Activated CD8-positive, alpha-beta memory T cell treated with anti-CD3 and anti-CD28 coated beads for 1 hour (primary cell): ENCODE measurements at places on chromosomes 7 and 10.

GRCh38 chr10:21496343-21497176, 28.9 kb downstream of the SKIDA1 start:
- DNase-seq: peak; percentile 31

GRCh38 chr10:116126239-116126638, 146.8 kb downstream of the GFRA1 start:
- DNase-seq: no peak

GRCh38 chr7:128891110-128891941, 19.2 kb downstream of the KCP start:
- no peak for DNase-seq

DNA sequence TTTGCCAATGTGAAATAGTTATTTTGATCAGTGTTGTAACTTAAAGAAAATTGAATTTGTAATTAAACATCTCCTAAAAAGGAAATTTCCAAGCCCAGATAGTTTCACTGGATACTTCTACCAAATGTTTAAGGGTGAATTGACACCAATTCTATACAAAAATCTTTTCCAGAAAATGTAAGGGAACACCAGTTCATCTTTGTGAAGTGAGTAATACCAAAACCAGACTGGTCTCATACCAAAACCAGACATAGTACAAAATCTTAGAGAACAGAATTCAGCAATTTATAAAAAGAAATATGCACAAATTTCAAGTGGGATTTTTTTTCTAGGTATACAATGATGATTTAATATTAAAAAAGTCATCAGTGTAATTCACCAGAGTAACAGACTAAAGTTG, 86.0 kb upstream of the ZNF32 start:
- no peak for DNase-seq

- no peak for DNase-seq
Measured at GRCh38 chr10:46536171-46536570, 20.3 kb downstream of the GPRIN2 start.

DNA sequence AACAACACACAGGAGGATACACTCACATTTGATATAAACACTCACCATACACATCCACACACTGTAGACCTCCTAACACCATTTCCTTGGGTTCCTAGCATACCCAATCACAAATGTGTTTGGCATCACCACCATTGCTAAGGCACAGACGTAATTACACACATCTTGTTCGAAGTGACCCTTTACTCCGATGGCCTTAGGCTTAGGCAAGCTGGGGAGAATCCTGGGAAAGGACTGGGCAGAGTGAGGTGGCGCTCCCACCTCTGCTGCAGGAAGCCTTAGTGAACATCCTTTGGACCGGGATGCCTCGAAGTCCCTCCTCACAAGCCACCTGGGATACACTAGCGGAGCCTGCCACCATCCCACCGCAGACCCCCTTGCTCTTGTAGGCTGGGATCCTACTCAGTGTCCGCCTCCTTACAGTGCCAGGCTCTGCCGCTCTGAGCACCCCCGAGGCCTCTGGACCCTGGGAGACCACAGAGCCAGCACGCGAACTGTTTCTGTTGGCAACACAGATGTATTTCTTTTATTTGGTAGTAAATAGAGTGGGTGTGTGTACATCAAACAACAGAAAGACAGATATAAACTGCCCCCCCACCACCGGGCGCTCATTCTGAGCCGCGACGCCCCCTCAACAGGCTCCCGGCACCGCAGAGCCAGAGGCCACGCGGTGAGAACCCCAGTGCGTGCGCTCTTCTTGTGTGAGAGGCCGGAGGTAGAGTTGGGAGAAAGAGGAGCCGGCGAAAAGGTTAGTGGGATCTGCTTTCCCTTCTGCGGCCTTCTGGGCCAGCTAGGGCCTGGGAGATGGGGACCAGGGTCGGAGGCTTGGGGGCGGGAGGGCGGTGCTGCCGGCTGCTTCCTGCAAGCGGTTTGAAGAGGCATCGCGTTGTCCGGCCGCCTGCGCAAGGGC, 5.9 kb upstream of the HMX2 start:
- no peak for DNase-seq

DNA sequence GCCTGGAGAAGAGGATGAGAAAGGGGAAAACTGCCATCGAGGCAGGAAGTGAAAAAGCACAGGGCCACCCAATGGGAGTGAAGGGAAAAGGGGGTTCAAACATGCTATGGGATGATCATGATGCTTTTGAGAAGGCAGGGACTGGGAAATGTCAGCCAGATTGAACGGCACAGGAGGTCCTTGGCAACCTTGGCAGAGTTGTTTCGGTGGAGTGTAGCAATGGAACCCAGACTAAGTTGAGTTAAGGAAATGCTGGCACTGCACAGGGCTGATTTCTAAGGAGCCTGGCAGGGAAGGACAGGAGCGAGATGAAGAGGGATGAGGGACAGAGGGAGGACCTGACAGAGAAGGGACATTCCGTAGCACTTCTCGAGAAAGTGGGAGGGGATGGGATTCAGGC, 101.4 kb downstream of the PIP4K2A start:
- DNase-seq: no peak
